ENCODE measurements at places on chromosomes 7 and 10.

DNA sequence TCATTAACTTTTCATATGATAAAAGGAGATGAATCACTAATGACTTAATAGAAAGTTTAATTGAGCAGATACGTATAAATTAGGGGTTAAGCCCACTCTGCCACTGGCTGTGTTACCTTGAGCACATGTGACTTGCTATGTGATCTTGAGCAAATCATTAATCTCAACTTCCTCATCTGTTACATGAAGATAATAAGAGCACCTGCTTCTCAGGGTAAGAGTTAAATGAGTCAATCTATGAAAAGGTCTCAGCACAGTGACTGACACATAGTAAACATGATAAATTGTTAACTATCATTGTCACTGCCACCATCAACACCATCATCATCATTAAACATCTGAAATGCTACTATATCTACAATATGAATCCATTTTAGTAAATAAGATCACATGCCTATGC lies 110.8 kb downstream of the TPK1 start:
- no peak for DNase-seq

- no peak for DNase-seq
These were observed at the start of gene OLAH for GRCh38 chr10:15043674-15044073. TSS of gene OLAH (plus strand) at chr10:15043943. CDS start at chr10:15047289, 3,346 bp downstream.

GRCh38 chr10:75546004-75546403 lies 114.6 kb downstream of the LRMDA start:
- peak; percentile 19 for DNase-seq

DNA sequence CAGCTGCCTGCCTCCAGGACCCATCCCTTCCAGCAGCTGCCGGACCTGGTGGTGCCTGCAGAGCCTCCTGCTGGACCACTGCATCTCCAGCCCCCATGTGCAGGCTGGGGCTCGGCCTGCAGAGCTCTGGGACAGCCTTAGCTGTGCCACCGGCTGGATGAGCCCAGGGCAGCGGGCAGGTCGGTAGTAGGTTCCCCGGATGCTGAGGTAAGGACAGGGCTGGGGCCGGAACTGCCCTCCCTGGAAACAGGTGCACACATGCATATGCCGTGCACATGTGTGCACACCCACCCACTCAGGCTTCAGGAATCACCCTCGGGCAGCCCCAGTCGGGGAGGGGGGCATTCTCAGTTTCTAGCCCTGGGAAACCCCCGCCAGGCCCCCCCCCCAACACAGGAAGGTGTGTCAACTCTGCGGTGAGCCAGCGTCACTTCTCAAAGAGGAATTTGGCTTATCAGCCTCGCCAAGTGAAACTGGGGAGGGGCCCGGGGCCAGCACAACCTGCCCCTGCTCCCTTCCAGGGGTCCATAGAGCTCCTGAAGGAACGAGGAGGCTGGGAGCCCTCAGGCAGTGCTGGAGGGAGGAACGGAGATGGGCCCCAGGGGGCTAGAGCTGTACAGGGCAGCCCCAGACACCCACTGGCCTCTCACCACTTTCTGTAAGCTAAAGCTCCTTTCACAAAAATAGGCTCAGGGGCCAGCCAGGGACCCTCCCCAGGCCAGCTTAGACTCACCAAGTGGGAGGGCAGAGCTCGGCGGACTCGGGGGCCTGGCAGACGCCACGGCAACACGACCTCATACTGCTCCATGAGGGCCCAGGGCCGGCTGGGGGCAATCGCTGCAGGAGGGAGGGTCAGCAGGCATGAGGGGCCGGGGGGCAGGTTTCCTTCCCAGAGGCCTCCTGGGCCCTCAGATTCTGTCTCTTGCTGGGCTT lies 1.7 kb downstream of the ADAM8 start:
- no peak for DNase-seq

GRCh38 chr7:42831718-42832522 lies 80.0 kb downstream of the C7orf25 start:
- peak; percentile 66 for DNase-seq

- DNase-seq = no peak
These were observed 66.1 kb upstream of the JCAD start for GRCh38 chr10:30125496-30125895.

GRCh38 chr7:55552320-55553023 lies 19.8 kb downstream of the VOPP1 start:
- peak; percentile 70 for DNase-seq

DNA sequence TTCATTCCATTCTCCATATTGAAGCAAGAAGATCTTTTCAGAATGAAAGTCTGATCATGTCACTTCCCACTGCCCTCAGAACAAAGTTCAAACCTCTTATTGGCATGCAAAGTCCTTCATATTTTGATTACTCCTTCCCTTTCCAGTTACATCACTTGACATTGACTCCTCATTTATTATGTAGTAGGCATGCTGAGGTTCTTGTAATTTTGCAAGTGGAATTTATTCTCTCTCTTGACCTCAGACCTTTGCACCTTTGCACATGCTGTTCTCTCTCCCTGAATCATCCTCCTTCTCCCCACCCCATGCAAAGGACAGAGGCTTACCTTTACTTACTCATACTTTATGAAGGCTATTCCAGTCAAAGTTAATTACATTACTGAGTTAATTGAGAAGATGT lies 13.0 kb downstream of the ITPRID1 start:
- no peak for DNase-seq

- no peak for DNase-seq
These were observed 82.7 kb upstream of the KLF6 start for GRCh38 chr10:3867454-3868270.

DNA sequence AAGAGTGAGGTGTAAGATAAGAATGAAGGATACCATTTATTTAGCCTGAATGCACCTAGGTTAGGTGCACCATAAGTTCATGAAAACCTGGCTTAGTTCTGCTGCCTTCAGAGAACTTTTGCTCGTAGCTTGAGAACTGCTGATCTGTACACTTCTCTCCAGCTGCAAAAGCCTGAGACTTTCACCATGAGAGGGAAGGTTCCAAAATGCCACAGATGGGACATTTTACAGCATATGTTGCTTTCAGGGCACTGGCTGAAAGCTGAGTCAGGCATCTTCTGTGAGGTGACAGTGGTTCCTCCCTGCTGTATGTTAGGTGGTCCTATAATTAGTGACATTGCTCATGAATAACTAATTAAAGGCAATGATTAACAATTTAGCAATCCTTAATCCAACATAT lies 298.3 kb downstream of the GALNT17 start:
- DNase-seq = no peak

DNA sequence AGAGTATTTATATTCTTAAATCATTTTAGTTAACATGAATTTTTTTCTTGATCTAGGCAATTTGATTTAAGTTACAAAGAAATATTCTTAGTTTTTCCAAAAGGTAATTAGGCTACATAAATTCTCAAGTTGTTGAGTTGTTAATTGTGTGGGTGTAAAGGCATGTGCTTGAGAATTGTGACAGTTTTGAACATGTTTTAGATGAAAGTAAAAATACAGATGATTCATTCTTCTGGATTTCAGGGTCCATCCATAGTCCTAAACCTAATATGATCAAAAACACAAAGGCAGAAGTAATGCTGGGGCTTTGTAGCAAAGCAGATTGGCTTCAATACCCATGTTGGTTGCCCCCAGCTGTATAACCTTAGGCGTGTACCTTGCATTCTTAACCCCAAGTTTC lies 127.9 kb downstream of the CPED1 start:
- no peak for DNase-seq

- no peak for DNase-seq
These were observed 948.4 kb downstream of the SORCS1 start for GRCh38 chr10:106216085-106216484.

DNA sequence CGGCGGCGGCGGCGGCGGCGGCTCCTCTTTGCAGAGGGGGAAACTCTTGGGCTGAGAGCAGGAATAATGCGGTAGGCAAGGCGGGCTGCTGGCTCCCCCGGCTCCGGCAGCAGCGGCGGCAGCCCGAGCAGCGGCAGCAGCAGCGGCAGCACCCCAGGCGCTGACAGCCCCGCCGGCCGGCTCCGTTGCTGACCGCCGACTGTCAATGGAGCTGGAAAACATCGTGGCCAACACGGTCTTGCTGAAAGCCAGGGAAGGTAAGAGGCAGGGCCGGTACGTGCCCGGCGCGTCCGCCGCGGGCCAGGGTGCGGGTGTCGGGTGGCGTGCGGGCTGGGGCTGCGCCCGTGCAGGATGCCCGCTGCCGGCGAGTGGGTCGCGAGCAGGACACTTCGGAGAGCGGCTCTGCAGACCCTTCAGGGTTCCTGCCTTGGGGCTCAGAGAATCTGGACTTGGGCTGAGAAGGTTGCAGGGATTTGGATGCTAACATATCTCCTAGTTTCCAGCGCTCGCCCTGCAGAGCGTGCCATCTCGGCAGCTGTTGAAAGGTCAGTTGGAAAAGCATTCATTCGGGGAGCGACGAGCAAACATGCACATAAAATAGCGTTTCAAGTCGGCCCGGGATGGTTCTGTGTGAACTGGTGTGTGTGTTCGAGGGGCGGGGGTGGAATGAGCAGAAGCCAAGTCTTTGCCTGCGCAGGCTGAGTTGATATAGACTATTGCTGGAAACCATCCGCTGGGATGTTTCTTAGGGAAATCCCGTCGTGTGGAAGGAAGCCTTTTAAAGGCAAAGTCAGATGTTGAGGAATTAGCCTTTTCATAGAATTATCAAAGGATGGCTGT lies 562 bp downstream of the GRK5 start:
- DNase-seq = peak; percentile 80

GRCh38 chr7:85682833-85683620 lies 496.2 kb upstream of the SEMA3D start:
- DNase-seq = peak; percentile 21

GRCh38 chr10:62268027-62268398 lies 631 bp downstream of the RTKN2 start:
- no peak for DNase-seq

DNA sequence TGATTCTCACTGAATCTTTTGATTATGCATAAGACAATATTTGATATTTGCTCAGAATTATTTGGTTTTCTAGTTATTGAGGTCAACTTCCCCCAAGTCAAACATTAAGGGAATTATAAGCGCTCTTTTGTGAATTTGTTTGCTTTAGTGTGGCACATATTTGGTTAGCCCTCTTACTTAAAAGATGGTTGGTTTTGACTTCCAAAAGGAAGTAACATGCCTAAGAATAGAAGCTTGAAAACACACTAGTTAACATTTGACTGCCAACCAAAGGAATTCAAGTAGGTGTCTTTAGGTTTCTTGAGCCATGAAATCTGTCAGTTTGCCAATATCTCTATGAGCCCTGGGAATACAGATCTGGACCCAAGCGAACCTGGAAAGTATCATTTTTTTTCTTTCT lies 24.9 kb downstream of the STEAP4 start:
- no peak for DNase-seq

- peak; percentile 33 for DNase-seq
These were observed 64.0 kb downstream of the CCDC3 start for GRCh38 chr10:12937527-12937926.

- DNase-seq = no peak
These were observed 66.5 kb downstream of the SHH start for GRCh38 chr7:155745737-155746136.

GRCh38 chr7:70673778-70674570 lies 458.0 kb upstream of the GALNT17 start:
- DNase-seq = no peak

DNA sequence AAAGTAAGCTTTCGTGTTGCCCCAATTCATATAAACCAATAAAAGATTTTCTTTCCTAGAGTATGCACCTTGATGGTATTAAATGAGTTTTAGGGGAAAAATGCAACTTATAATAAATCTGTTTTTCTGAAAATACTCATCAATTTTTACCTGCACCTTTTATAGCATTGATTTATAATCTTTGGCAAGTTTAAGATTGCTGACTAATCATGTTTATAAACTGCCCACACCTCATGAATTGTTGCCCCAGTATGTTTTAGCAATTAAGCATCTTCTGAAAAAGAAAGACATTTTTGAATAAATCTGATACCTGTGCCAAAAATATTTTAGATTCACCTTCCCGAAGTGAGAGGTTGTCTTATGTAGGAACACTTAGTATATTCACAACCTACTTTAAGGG lies 420.0 kb downstream of the THSD7A start:
- no peak for DNase-seq

DNA sequence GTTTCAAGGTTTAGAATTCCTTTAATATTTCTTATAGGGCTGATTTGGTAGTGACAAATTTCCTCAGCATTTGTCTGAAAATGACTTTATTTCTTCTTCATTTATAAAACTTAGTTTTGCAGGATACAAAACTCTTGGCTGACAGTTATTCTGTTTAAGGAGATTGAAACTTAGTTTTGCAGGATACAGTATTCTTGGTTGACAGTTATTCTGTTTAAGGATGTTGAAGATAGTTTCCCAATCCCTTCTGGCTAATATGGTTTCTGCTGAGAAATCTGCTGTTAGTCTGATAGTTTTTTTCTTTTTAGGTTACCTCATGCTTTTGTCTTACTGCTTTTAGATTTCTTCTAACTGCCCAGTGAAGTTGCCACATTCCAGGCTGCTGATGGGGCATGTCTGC lies 186.8 kb downstream of the ITGB1 start:
- DNase-seq = no peak

- no peak for DNase-seq
These were observed 200.1 kb downstream of the SLC25A13 start for GRCh38 chr7:96121752-96122151.

DNA sequence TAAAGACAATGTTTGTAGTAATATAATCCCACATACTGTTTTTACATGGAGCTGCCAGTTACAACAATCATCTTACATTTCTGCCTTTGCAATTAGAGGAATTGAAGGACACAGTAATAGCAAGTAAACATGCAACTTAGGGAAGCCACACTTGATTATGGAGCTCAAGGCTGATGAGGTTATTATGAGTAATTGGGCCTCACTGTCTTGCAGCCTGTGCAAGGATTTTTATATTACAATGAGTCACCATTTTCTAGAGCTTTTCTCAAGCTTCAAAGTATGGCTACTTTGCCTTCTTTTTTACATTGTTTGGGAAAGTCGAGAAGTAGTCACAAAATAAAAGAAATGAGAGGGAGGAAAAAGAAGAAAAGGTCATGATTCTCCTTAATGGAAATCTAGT lies 226.4 kb downstream of the KIAA1217 start:
- no peak for DNase-seq

- DNase-seq = no peak
These were observed 235.3 kb downstream of the CALN1 start for GRCh38 chr7:72176875-72177274.

GRCh38 chr7:101651112-101651511 lies 22.0 kb upstream of the MYL10 start:
- DNase-seq = no peak

GRCh38 chr7:39810204-39810642 lies 139.8 kb upstream of the CDK13 start:
- DNase-seq = no peak

DNA sequence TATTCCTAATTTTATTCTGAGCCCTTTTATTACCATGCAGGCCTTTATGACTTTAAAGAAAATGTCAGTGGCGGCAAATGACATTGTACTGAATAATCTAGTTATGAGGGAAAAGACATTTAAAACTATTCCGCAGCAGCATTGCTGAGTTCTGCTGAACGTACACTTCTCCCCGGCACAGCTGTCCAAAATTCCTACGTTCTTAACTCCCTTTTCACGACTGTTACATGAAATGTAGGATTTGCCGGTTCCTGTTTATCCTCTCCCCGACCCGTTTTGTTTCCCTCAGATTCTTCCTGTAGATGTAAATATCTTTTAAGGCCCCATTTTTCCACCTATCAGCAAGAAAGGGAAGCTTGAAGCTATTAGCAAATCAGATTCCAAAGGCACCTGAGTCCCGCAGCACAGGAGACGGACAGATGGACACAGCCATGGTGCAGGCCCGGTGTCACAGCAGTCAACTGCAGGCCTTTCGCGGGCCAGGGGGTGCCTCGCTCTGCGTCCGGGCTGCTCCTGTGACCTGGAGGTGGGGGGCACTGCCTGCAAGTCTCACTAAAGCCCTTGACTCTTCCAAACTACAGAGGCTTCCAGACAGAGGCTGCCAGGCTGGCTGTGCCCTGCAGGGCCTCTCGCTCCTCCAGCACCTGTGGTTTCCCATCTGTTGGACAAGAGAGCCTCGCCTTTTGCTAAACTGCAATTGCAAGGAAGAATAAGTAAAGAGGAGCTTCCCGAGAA lies 485.0 kb upstream of the MGMT start:
- no peak for DNase-seq

All from cardiac fibroblast (primary cell).